Activated CD8-positive, alpha-beta memory T cell treated with anti-CD3 and anti-CD28 coated beads for 4 hours (primary cell): ENCODE measurements at places on chromosomes 2 and 18.

- DNase-seq, result no peak
Measured at GRCh38 chr18:78144669-78145068, 834.9 kb upstream of the SALL3 start.

DNA sequence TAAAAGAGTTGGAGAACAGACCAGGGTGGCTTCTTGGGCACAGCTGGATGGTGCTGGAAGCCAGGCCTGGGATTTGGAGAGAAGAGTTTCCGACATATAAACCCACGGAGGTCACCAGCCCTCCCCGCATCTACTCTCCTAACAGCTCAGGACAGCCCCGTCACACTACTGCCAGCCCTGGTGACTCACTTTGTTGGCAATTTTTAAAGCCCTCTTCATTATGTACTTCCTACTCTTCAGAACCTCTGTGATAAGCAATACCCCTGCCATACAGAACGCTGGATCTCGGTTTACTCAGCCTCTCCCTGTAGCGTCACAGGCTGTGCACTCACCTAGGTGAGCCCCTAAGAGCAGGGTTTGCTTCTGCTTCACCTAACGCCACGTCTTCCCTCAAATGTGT lies 48.1 kb downstream of the ID2 start:
- no peak for DNase-seq

- DNase-seq, result no peak
Measured at GRCh38 chr18:49623571-49623970, 61.7 kb downstream of the LIPG start.

DNA sequence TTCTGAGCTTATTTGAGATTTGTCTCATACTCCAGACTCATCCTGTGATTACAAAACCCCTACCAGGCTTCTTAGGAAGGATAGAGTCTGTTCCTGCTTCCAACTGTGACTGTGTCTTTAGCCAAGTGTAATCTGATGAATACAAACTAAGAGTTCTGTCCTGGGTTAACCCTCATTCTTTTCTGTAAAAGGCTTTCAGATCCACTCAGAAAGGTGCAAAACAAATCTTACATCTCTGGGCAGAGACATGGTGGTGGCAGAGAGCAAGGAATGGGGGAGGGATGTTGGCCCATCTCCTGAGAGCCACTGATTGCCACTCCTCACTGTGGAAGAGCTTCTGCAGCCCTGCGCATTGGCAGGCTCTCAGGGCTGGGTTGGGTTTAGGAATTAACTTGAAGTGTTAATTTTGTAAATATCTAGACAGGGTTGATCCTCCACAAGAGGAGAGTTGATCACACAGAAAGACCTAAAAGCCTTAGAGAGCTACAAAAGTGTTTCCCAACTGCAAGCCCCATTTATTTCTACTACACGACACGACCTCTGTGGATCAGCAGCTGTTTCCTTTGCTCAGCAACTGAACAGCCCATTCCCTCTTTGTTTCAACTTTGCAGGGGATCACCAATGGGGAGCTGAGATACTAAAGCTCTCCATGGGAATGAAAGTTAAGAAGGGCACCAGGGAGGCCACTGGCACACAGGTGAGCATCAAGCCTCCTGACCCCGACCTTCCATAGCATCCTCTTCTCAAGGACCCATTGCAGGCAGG lies 23.7 kb upstream of the SPTBN1 start:
- no peak for DNase-seq

- DNase-seq, result no peak
Measured at GRCh38 chr18:3323900-3324299, 62.0 kb downstream of the MYL12B start.

DNA sequence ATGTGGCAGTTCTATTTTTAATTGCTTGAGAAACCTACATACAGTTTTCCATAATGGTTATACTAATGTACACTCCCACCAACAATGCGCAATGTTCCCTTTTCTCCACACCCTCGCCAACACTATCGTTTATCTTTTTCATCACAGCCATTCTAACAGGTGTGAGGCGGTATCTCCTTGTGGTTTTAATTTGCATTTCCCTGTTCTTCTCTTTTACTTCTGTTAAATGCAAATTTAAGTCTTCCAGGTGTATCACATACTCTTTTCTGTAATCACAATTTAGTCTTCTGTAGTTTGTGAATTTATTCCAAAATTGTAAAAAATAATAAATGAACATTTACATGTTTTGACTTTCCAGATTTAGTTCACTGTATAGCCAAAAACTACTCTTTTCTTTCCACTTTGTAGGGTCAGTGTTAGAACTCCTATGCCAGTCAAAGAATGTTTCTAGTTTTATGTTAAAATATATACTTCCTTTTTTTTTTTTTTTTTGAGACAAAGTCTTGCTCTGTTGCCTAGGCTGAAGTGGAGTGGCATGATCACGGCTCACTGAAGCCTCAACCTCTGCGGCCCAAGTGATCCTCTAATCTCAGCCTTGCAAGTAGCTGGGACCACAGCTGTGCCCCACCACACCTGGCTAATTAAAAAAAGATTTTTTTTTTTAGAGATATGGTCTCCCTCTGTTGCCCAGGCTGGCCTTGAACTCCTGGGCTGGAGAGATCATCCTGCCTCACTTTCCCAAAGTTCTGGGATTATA lies 15.4 kb upstream of the ACYP2 start:
- DNase-seq, result no peak

- DNase-seq, result no peak
Measured at GRCh38 chr2:98944775-98945174, 8.8 kb upstream of the CRACDL start.

GRCh38 chr2:152407204-152407721 lies 72.3 kb downstream of the FMNL2 start:
- no peak for DNase-seq

- DNase-seq, result no peak
Measured at GRCh38 chr2:190947711-190948251, 66.2 kb downstream of the STAT1 start.

GRCh38 chr2:31429040-31429439 lies 14.5 kb upstream of the XDH start:
- DNase-seq, result no peak

GRCh38 chr18:49697757-49698524 lies 115.4 kb downstream of the ACAA2 start:
- no peak for DNase-seq

GRCh38 chr2:168189835-168190569 lies 57.4 kb downstream of the STK39 start:
- no peak for DNase-seq

GRCh38 chr2:70962885-70963878 lies 15.2 kb upstream of the ANKRD53 start:
- DNase-seq, result no peak

- no peak for DNase-seq
Measured at GRCh38 chr2:38598991-38599295, 3.8 kb downstream of the HNRNPLL start.

DNA sequence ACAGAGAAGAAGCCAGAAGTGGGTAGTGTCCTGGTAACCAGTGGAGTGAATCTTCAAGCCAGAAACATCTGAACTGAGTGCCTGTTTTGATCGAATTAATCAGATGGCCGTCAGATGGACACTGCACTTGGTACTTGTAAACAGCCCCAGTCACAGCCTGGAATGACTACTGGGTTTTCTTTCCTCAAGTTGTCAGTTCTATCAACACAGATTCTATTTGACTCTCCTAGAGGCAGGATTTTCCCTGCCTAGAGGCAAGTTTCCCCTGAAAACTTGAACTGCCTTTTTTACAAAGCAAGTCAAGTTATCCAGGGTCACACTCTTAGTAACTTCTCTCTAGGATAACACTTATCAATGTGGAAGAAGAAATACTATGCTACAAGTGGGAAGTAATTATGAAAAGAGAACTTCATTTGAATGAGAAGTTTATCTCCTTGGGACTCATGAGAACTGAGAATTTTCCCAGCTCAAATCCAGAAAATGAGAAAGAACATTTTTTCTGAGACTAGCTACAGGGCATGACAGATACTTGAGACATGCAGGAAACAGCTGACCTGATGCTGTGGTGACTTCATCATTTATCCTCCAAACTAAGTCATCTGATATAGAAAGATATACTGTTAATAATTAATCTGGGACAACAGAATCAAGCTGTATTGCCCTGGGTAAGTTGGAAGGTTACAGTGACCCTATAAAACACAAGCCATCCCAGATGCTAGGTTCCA lies 36.0 kb downstream of the SULT1C2 start:
- DNase-seq, result no peak

DNA sequence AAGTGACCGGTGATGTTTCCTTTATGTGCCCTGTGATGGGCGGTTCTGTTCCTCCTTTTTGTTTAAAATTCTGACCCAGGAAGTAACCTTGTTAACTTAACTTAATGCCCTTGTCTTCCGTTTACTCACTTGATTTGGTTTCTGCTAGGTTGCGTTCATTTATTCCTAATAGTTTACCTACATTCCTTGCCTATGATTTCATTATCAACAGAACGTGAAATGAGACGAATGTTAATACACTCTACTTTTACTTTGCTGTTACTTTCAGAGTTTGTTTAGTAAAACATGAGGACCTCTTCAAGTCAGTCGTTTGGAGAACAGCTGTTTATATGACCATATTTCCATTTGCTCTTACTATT lies 638 bp downstream of the CEP192 start:
- no peak for DNase-seq

GRCh38 chr18:35876243-35876642 lies 96.2 kb upstream of the RMP24 start:
- no peak for DNase-seq

GRCh38 chr18:48896875-48897511 lies 53.8 kb downstream of the SMAD7 start:
- no peak for DNase-seq

- DNase-seq, result no peak
Measured at GRCh38 chr2:29844713-29845326, 76.6 kb downstream of the ALK start.

DNA sequence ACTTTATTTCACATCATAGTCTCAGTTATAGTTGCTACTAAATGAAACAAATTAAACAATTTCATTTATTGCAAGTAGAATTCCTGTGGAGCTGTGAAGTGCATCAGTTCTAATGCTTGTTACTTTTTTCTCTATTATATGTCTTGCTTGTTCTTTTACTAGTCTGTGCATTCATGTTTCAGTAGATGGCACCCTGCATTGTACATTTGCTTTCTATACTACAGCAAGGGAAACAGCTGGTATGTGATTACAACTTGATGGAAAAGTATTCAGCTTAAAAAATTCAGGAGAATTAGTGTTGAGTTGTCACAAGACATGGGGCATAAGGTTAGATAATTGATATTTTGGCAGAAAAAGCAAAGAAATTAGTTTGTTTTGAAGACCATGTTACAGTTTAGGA lies 72.3 kb downstream of the TANK start:
- no peak for DNase-seq

DNA sequence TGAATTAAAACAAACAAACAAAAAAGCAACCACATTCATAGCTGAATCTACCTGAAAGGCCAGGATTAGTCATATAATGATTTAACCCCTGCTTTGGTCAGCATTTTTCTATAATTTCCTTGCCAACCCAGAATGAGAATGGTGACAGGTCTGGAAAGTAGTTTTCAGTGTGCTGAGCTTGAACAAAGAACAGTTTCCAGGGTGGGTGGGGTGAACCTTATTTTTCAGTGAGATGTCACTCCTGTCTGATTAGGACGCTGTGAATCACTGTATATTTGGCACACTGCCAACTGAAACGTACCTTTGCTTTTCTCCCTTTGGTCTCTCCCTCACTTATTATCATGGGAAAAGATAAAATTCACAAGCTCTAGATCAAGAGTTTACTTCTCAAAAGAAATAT lies 35.0 kb upstream of the DSC1 start:
- no peak for DNase-seq

DNA sequence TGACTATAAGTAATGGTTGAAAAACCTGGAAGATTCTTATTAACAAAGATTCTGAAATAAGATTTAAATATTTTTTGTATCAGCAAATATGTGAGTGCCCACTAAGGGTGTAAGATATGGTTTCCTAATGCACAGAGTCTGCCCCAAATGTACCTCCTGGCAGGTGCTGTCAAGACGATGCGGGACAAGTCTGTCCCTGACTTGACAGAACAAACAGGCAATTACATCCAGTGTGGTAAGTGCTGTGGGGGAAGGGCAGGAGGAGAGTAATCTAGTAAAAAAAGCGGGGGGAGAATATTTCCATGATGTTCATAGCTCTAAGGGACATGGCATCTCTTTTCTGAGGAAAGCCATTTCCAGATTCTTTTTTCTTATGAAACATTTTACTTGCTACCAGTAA lies 127.5 kb downstream of the COL4A4 start:
- DNase-seq, result no peak

DNA sequence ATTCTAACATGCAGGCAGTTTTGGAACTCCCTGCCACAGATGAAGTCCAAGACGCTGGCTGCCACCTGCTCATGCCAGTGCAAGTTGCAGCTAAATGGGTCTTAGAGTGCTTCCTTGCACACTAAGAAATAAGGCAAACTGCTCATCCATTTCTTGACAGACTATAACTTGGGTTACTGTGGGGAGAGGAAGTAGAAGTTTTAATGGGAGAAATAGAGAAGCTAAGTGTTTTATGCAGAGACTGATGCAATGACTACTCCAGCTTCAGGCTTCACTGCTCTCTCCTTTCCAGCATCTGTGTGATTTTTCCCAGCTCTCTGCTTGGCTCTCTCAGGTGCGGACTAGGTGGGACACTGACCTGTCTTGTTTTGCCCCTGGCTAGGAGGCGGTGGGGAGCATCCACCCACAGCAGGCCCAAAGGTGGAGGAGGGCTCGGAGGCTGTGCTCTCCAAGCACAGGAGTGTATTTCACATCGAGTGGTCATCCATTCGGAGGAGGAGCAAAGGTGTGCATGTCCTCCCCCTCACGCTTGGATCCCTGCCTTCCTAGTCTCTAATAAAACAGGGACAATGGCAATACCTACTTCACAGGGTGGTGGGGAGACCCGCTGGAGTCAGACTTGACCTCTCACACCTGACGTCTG lies 48.2 kb downstream of the SLC14A2 start:
- no peak for DNase-seq

DNA sequence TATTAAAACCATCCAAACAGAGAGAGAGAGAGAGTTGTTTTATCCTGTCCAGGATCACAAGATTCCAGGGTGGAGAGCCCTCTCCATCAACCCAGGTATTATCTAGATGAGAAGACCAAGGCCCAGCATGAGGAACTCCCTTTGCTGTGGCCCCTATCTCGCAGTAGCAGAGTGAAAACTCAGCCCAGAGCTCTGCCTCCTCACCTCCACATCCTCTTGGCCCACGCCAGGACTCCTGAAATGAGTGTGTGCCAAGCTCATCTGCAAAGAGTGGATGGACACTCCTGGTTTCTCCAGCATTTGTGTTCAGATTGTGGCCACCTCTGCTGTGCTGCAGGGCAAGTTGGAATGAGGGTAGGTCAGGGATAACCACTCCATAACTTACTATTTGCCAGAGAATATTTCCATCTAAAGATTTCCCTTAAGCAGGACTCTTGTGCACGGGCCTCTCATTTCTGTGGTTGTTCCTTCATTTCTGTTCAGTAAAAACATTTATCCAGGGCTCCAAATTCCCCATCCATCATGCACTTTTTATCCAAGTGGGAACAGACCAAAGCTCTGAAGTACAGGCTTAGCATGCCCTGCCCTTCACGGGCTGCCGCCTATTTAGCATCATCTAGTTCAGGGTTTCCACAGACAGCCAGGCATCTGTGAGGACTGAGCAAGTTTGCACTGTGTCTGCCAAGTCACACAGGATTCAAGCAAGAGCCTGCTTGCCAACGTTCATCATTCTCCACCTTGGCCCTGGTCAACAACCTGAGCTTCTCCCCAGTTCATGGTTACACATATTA lies 583.2 kb upstream of the ID2 start:
- no peak for DNase-seq

GRCh38 chr2:83695530-83695929 lies 763.5 kb downstream of the SUCLG1 start:
- DNase-seq, result no peak

GRCh38 chr2:128405981-128406613 lies 87.4 kb upstream of the HS6ST1 start:
- no peak for DNase-seq
